Lower leg skin (tissue), 4 donors: ENCODE measurements at places on chromosomes 2 and 18.
A peak's percentile ranks its signal among the peaks of the same experiment; 100 is the strongest.

GRCh38 chr2:178860551-178860950 is 53.3 kb upstream of the TTN start:
- DNase-seq: no peak

- DNase-seq: no peak
Measured at GRCh38 chr18:76992226-76993084, 140.1 kb downstream of the MBP start.

- no peak for DNase-seq
Measured at GRCh38 chr18:4986066-4986465, 211.0 kb downstream of the AKAIN1 start.

- DNase-seq: no peak
Measured at GRCh38 chr18:26662996-26663395, 114.6 kb upstream of the KCTD1 start.

DNA sequence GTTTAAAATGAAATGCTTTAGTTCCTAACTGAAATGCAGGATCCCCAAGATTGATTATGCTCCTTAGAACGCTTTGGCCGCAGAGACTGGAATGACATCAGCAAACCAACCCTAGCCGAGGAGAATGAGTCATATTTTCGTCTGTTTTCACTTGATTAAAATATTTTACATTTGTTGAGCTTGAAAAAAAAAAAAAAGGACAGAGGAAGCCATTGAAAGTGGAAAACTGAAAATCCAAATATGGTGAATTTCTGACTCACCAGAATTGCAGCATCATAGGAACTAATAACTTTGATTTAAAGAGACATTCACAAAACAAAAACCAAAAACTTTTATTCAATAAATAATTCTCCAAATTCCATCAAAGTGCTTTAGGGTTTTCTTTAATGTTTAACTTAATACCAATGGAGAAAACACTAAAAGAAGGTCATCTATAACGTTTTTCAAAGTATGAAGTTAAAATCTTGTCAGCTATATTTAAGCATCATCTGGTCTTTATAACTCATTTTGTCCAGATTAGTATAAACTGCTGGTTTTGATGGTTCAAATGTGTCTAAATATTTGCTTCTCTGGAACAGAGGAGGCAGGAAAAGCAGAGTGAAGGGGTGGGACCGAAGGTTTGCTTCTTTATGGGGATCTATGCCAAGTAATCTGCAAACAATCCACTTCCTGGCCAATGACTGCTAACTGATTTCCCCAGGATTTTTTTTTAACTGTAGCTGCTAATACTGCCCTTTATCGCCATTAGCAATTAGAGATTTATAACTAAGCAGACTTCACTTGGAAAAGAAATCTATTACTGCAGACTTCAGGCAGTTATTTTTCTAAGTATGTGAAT is 30.9 kb upstream of the COL5A2 start:
- DNase-seq: peak; percentile 35

DNA sequence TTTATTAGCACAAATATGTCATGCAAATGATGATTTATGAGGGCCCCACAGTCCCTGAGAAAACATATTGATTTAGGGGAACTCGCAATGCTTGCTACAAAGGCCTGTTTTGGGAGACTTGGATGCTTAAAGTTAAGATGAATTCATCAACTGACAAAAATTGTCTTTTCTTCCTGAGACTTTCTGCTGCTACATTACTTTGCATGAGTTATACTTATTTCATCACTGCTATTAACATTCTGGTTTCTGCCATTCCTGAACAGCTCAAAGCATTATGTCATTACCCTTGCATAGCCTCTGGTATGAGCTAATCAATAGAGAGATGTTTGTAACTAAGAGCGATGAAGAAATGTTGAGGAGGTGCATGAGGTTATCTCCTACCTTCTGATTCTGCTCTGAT is 74.4 kb downstream of the SOX11 start:
- DNase-seq: no peak

DNA sequence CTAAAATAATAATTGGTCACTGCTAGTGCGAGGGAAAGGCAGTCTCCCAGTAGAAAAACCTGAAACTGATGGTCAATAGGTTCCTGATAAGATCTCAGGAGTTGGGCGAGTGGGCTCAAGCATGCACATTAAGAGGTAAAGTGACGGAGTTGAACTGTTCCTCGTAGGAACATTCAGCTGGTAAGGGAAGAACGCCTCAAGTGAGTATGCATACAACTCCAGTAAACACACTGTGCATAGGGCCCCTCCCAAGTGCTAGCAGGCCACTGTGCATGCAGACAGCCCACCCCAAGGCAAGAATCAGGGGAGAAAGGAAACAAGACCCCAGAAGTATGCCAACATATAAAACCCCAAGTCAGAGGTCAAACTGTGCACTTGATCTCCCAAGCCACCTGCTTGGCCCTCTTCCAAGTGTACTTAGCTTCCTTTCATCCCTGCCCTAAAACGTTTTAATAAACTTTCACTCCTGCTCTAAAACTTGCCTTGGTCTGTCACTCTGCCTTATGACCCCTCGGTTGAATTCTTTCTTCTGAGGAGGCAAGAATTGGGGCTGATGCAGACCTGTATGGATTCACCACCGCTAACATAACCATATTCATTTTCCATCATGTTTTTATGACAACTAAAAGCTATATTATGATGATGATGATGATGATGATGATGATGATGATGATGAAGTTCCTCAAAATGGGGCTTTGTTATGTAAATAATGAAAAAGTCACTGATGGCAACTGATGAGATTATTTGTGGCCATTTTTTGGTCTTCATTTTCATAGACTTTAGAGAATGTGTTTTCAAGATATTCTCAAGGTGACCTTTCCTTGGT is 118.0 kb upstream of the RAB27B start:
- DNase-seq: no peak

GRCh38 chr2:26164641-26165211 is 8.2 kb upstream of the GAREM2 start:
- peak; percentile 28 for DNase-seq

DNA sequence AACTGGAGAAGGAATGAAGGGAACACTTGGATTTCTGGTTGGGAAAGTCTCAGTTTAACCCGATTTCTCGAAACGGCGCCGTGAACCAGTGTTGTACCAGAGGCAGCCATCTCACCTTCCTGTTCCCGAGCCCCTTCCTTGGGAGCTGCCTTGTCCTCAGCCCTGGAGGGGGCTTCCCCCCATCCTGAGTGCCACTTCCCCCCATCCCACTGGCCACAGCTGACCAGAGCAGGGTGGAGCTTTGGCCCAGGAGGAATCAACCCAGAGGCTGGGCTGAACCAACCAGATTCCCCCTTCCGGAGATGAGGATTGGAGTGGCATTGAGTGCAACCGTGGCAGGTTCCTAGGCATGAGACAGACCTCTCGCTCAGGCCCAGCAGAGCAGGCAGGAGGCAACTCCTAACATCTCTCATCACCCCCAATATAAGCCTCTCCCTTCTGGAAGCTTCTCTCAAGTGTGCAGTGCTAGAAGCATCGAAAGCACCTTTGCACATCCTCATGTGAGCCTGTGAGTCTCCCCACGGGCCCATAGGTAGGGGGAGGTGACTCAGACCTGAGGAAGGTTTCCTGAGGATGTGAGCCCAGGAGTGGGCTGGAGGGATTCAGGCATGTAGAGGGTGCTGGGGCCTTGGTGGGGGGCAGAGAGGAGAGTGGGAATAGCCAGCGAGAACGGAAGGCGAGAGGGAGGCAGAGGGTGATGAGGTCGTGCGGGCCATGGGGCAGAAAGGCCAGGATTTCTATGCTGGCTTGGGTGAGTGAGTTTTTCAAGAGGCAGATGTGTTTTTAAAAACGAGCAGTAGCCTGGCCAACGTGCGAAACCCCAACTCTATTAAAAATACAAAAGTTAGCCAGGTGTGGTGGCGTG is 11.9 kb downstream of the NGEF start:
- peak; percentile 71 for DNase-seq

GRCh38 chr18:36189486-36189885 is 2.2 kb downstream of the MOCOS start:
- DNase-seq: peak; percentile 25

GRCh38 chr2:148130581-148130980 is 109.7 kb downstream of the MBD5 start:
- no peak for DNase-seq

GRCh38 chr2:127606625-127607398 is 39.1 kb upstream of the GPR17 start:
- DNase-seq: peak; percentile 67

DNA sequence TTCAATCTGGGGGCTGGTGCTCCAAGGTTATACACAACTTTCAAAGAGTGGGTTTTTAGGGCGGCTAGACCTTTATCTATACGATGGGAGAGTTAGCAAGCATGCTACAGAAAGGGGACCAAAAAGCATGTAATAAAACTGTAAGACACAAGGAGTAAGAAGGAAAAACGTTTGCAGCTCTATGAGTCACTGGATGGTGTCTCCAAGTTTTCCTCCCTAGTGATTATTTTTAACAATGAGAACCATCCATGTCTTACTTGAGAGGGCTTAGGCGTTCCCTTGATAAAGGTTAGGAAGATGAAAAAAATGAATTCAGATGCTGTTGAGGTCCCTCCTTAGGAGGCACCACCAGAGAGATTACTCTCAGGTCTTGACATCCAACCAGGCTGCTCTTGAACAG is 75.9 kb downstream of the HRH4 start:
- no peak for DNase-seq

DNA sequence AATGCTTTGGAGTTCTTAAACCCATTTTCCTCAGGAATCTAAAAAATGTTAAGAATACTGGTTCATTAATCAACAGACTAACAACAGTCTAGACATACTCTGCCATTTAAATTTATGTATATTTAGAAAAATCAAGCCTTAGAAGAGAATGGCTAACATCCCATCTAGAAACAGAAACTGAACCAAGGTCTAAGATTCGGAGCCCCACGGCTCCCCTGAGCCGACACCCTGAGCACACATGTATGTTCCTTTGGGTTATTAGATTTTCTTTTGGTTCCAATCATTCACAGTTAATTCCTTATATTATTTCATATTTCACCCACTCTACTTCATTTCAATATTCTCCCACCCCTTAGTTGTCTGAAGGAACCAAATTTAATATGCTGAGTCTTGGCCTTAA is 94.8 kb upstream of the HNRNPA3 start:
- no peak for DNase-seq

- DNase-seq: no peak
Measured at GRCh38 chr2:28752631-28753376, 1.2 kb downstream of the PPP1CB start.

DNA sequence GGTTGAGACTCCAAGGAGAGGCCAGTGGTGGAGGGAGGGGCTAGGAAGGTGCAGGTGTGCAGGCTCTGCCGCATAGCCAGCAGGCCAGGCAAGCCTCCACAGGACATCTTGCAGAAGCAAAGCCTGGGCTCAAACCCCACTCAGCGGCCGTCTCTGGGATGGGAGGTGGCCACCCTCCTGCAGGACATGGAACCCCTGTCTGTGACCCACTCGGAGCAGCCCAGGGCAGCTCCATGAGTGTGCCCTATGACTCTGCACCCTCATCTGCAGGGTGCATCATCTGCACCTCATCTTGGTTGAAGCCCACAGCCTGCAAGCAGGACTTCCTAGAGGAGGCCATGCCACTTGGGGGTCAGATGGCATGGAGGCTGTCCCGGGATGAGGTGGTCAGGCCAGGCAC is 46.3 kb downstream of the GPC1 start:
- no peak for DNase-seq

GRCh38 chr18:24054130-24054529 is 39.6 kb downstream of the TTC39C start:
- no peak for DNase-seq

DNA sequence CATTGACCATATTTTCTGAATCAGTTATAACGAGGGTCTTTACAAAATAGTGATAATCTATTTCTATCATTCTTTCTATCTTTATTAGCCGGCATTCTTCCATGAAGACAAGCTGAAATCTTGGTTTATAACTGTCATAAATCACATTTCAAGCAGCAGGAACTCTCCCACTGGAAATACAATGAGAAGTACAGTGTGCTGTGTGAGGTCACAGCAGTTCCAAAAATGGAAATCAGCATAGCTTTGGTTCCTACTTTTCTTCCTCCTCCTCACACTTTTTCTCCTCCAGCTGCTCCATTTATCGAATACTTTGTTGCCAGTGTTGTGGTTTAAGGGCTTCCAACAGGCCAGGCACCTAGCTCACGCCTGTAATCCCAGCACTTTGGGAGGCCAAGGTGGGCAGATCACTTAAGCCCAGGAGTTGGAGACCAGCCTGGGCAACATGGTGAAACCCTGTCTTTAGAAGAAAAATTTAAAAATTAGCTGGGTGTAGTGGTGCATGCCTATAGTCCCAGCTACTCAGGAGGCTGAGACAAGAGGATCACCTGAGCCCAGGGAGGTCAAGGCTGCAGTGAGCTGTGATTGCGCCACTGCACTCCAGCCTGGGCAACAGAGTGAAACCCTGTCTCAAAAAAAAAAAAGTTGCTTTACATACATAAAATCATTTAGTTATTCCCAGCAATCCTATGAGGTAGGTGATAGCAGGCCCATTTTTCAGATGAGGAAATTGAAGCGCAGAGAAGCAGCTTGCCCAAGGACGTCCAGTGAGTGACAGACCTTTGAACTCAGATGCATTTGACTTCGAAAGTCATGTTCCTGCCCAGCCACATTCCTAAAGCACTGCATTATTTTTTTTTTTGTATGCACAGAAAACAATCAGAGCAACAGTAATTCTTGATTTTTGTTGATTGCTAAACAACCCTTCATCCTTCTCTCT is 34.0 kb upstream of the GPR55 start:
- DNase-seq: peak; percentile 21

DNA sequence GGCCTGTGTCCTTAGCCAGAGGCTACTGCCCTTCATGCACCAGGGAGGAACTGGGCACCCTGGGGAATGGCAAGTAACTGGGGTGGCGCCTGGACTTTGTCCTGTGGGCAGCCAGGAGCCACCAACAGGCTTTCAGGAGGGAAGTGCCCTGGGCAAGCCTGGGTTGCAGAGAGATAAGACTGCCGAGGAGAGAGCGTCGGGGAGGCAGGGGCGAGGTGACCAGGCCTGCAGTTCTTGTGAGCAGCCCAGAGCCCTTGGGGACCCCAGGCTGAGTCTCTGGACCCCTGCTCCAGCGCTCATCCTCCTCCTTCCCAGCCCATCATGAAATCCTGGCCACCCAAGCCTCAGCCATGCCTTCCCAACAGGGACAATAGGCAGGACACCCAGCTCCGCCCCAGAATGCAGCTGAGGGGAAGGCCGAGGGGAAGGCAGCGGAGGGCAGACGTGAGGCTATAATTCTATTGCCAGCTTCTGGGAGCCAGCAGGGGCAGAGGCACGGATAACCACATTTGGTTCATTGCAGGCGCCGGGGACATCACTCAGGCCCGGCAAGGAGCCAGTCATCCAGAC is 25.1 kb downstream of the ADRA2B start:
- peak; percentile 12 for DNase-seq

DNA sequence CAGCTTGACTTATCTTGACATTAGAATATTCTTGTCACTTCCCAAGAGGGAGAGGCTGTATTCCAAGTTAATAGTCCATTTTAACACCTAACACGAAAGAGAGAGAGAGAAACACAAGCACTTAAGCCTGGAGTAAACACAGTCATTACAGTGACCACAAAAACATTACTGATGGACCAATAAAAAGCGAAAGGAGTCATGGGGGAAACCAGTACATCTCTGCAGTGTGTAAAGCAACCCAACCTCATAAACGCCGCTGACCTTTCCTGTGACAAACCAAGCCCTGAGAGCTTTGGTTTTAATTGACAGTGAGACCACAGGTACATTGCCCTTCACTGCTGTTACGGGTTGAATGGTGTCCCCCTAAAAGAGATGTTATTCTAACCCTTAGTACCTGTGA is 78.3 kb downstream of the SMAD4 start:
- no peak for DNase-seq

- DNase-seq: no peak
Measured at GRCh38 chr2:236489895-236490404, 79.7 kb upstream of the ACKR3 start.

- no peak for DNase-seq
Measured at GRCh38 chr2:143690235-143690634, 561.0 kb downstream of the ARHGAP15 start.

GRCh38 chr2:131077182-131077846 is 15.9 kb downstream of the FAM168B start:
- DNase-seq: no peak
